ENCODE measurements at places on chromosomes 1 and 21.

GRCh38 chr1:242585616-242586359 lies 61.3 kb upstream of the PLD5 start:
- no peak for DNase-seq

DNA sequence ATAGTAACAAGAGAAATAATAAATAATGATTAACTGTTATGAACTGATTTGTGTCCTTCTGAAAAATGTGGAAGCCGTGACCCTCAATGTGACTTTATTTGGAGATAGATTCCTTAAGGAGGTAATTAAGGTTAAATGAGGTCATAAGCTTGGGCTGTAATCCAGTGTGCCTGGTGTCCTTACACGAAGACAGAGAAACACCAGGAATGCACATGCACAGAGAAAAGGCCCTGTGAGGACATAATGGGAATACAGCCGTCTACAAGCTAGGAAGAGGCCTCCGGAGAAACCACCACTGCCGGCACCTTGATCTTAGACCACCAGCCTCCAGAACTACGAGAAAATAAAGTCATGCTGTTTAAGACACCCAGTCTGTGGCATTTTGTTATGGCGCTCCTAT lies 215.9 kb downstream of the NEGR1 start:
- no peak for DNase-seq

DNA sequence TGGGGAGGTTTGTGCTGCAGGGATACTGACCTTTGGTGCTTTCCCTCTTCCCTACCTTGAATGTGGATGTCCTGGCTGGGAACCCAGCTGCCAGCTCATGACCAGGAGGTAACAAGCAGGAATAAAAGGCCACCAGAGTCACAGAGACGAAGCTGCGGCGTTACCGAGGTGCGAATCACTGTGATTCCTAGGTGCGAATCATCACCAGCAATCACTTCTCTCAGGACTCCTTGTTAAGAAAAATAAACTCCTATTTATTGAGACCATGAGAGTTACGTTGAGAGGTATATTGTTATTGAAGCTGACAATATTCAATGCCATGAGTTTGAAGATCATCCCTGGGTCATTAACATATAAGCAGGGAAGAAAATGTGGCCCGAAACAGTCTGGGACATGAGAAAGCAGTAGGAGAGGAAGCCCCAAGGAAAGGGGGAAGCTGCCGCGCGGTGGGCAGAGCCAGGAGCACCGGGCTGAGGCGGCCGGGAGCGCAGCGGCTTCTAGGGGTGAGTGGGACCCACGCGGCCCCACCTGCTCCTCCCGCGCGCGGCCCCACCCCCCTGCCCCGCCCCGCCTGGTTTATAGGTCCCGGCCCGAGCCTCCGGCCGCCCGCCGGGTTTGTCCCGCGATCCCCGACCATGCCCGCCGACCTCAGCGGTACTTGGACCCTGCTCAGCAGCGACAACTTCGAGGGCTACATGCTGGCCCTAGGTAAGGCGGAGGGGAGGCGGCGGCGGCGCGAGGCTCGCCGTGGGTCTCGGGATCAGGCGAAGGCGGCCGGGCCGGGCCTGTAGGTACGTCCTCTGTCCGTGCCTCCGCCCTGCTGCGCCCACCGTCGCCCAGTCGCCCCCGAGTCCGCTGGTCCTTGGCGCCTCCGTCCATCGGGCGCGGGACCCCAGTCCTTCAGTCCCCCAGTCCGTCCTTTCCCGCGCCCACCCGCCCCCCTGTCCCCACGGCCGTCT lies at the start of gene RBP7:
Gene RBP7, plus strand, starts transcription at position 605 of the 959 bp plus-strand sequence. Its CDS starts 31 bp downstream, at position 636.
- no peak for DNase-seq

DNA sequence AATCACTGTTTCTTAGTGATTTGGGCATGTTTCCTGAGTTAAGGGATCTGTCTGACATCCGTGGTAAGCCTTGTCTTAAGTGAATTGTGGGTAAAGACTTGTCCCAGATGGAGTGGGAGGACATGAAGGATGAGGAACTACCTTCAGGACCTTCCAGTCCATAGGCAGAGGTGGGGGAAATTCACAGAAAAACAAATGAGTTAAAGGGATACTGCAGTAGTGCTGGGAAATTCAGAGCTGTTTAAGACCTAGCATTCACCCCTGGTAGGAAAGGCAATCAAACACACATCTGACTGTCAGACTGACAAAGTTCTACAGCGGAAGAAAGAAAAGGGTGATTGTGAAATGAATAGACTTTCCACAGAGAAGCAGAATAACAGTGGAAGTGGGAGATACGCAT lies 3.0 kb downstream of the GNAT2 start:
- no peak for DNase-seq

- DNase-seq, result no peak
Measured at GRCh38 chr21:44822484-44823178, 4.8 kb upstream of the SUMO3 start.

DNA sequence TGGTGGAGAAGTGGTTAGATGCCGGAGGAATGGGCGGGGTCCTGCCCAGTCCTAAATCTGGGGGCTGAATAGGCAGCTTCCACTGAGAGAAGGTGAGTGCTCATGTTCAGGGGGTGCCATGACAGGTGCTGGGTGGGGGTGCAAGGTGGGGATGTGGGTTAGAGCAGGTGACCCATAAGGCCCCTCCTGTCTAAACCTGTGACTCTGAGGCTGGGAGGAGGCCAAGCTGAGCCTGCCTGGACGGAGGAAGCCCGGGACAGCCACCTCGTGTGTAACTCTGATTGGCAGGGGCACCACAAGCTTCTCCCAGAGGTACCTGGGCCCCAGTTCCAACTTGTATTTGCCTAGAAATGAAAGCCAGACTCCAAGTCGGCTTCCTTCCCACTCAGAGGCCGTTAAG lies 10.7 kb downstream of the GPR157 start:
- DNase-seq, result no peak

- DNase-seq, result no peak
Measured at GRCh38 chr1:160538985-160539651, 16.1 kb upstream of the SLAMF6 start.

DNA sequence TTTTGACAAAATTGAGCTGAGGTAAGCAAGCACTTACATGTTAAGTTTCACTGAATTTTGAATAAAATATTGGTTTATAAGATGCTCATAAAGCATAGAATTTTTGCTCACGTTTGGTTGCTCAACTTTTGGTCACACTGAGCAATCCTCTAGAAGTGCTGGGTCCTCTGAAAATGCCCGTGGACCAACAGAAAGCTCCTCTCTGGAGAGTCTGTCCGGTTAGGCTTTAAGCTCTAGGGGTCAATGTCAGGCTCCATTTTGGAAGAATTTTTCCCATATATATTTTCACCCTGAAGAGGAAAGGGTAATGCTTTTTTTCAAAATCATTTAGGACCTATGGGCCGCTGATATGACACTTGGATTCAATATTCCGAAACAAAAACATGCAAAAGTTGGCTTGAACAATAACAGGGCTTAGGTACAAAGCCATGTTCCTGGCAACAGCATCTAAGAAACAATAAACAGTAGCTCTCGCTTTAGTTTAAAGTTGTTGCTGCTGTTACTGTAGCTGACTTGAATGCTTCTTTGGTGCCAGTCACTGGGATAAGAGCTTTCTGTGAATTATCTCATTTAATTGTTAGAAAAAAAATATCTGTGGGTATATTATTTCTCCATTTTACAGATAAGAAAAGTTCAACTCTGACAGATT lies 131.7 kb upstream of the ESRRG start:
- no peak for DNase-seq

DNA sequence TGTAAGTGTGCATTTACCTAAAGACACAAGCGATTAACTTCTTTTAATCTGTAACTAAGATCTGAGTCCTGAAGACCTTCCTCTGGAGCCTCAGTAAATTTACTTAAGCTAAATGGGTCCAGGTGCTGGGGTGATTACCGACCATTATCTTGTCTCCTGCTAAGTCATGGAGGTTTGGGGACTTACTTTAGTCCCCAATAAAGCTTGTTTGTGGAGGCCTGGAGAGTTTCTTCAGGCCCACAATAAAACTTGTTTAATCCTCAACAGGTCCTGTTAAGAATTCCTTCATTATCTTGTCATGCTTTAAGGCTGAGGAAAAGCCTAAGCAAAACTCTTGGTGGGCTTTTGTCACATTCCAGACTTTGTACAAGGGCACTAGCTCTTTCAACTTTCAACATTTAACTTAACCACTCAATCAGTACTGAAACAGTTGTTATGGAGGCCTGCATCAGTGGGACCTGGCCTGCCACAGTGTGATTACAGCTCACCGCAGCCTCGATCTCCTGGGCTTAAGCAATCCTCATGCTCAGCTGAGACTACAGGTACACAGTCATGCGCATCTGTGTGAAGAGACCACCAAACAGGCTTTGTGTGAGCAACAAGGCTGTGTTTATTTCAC lies 84.0 kb downstream of the FMO4 start:
- DNase-seq, result no peak

DNA sequence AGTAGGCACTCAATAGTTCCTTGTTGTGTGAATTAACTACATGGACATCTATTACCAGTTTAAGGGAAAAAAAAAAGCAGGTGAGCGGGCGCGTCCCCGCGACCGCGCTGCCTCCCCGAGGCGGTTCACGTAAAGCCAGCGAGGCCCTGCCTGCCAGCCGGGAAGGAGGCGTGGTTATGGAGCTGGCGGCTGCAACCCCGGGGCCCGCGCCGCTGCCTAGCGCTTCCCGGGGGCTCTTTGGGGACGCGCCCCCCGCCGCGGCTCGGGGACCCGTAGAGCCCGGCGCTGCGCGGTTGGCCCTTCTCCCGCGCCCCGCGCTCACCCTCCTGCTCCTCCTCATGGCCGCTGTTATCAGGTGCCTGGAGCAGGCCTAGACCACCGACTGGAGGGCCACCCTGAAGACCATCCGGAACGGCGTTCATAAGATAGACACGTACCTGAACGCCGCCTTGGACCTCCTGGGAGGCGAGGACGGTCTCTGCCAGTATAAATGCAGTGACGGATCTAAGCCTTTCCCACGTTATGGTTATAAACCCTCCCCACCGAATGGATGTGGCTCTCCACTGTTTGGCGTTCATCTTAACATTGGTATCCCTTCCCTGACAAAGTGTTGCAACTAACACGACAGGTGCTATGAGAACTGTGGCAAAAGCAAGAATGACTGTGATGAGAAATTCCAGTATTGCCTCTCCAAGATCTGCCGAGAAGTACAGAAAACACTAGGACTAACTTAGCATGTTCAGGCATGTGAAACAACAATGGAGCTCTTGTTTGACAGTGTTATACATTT lies 2.6 kb upstream of the CC2D1B start:
- peak; percentile 48 for DNase-seq

DNA sequence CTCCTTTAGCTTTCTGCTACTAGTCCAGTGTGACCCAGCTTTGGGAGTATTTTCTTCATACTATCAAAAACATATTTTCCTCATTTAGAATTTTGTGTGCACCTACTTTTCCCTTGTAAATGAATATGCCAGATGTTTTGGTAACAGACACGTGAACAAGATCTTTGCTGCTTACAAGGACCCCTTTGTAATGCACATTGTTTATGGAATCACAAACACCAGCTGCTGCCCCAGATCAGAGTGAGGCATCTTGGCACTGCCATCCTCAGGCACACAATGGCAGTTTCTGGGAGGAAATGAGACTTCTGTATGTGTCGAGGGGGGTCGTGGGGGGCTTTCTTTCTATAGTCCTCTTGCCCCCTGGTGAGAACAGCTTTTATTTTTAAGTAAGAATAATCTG lies 115.7 kb downstream of the RGL1 start:
- no peak for DNase-seq

GRCh38 chr1:101081496-101082488 lies 56.2 kb upstream of the DPH5 start:
- DNase-seq, result peak; percentile 58

DNA sequence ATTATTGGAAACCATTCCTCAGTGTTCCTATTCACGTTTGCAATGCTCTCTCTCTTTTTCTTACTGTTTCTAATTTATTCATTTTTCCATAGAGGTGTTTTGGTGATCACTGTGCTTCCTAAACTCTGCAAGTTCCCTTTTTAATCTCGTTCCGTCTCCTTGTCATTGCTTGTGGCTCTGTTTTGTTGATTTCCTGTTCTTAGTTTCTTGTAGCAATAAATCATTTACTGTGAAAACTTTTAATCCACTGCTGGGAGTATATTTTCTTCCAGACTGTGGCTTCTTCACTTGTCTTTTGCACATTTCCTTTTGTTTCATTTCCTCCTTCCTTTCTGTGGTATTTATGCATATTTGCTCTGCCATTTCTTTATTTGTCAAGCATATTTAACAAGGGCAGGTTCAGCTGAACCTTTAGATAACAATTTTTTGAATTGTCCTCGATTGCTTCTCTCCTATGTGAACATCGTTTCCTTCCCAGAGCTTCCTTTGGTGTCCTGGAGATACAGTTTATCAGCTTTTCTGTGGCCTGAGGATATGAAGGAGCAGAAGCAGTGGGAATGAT lies 3.6 kb downstream of the B3GALT5 start:
- no peak for DNase-seq

GRCh38 chr21:40099809-40100208 lies 232.6 kb downstream of the PCP4 start:
- DNase-seq, result no peak

GRCh38 chr1:222042120-222042519 lies 300.2 kb upstream of the DUSP10 start:
- no peak for DNase-seq

GRCh38 chr1:32765570-32766327 lies 51.4 kb downstream of the YARS1 start:
- DNase-seq, result no peak

DNA sequence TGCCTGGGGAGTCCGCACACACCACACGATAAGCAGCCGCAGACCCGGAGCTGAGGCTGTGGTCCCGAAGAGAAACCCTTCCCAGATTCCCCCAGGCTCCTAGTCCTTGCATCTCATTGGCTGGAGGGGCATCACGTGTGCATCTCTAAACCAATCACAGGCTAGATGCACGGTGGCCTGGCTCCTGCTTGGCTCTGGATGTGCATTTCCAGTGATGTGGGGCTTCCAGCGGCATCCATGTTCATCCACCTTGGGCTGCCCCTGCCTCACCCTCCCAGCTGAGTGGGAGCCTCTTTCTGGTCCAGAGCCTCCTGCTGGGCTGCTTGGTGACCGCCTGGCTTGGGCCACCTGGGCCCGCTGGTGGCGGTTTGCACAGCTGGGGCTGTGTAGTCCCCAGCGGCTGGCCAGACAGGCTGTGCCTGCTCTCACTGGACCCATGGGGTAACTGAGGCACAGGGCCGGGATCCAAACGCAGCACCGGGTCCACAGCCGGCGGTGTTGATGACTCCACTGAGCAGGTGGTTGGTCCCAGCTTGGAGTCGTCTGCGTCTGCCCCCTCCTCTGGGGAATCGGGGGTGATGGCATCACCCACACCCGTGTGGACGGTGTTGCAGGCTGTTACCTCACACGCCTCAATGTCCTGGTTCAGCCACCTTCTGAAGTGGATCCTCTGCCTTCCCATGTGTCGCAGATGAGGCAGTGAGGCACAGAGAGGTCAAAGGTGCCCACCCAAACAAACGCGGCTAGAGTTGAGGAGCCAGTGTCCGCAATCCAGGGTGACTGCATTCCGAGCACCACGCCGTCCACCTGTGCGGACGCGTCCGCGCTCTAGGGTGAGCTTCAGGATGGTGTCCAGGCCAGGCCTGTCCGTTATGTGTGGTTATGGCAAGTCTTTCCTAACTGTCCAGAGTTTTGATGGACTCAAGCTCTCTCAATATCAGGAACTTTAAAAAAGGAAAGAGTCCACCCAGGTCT lies 41.3 kb downstream of the COL6A1 start:
- DNase-seq, result no peak

- DNase-seq, result no peak
Measured at GRCh38 chr1:17016317-17016661, 4.6 kb upstream of the ATP13A2 start.

GRCh38 chr1:91031081-91031480 lies 9.2 kb upstream of the ZNF644 start:
- no peak for DNase-seq
